ENCODE measurements at places on chromosomes 7 and 10.

- DNase-seq, result no peak
Measured at GRCh38 chr7:1224086-1224716, 8.5 kb upstream of the UNCX start.

DNA sequence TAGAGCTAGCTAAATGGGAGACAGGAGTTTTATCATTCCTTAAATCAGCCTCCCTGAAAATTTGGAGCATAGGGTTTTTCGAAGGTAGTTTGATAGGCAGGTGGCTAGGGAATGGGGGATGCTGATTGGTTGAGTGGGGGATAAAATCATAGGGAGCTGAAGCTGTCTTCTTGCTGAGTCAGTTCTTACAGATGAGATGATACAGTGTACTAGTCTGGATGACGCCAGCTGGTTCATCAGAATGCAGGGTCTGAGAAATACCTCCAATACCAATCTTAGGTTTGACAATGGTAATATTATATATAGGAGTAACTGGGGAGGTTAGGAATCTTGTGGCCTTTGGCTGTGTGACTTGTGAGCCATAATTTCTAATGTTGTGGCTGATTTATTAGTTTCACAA lies 271.2 kb downstream of the SUGCT start:
- no peak for DNase-seq

DNA sequence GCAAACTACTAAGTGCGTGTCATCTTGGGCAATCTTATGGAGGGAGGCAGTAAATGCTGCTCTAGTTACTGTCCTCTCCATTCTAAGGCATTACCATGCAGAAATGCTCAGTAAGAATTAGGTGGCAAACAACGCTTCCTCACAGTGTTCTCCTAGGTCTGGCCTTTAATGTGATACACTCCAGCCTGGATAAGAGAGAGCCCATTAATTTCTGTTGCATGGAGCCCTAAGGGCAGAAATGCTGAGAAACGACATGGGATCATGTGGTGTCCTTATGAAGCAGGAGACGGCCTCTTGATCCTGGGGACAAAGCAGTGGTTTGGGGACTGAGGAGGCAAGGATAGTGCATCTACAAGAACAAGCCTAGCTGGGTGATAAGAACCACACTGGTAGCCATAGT lies 44.0 kb downstream of the SLC25A13 start:
- DNase-seq, result no peak

GRCh38 chr7:103679151-103680132 lies 233.4 kb upstream of the SLC26A5 start:
- no peak for DNase-seq

GRCh38 chr10:129334266-129334665 lies 132.8 kb upstream of the MGMT start:
- no peak for DNase-seq

GRCh38 chr10:107280293-107280692 lies 115.8 kb upstream of the SORCS1 start:
- no peak for DNase-seq

DNA sequence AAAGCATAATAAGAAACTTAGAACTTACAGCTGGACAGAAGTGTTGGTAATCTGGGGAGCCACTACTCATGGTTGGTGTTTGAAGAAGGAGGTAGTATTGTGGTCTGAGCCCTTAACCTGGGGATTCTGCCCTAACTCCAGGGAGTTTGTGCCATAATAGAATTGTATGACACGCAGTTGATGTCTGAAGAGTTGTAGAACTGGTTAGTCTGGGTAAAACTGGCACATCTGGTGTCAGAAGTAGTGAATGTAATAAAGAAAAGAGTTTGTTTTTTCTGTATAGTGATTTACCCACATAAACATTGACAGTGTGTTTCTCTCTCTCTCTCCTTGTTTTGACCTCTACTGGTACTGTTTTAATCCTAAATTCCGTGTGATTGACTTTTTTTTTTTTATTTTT lies 448.1 kb upstream of the SEMA3D start:
- DNase-seq, result no peak

DNA sequence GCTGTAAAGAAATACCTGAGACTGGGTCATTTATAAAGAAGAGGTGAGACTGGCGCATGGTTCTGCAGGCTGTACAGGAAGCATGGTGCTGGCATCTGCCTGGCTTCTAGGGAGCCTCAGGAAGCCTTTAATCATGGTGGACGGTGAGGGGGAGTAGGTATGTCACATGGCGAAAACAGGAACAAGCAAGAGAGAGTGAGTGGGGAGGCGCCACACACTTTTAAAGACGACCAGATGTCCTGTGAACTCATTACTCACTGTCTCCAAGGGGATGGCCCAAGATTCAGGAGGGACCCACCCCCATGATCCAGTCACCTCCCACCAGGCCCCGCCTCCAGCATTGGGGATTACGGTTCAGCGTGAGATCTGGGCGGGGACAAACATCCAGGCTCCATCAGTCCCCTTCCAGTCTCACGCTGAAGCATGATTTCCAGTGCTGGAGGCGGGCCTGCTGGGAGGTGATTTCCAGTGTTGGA lies 3.2 kb downstream of the ZNF316 start:
- DNase-seq, result peak; percentile 90

- peak; percentile 96 for DNase-seq
Measured at GRCh38 chr7:94418851-94419250, 24.2 kb downstream of the COL1A2 start.

DNA sequence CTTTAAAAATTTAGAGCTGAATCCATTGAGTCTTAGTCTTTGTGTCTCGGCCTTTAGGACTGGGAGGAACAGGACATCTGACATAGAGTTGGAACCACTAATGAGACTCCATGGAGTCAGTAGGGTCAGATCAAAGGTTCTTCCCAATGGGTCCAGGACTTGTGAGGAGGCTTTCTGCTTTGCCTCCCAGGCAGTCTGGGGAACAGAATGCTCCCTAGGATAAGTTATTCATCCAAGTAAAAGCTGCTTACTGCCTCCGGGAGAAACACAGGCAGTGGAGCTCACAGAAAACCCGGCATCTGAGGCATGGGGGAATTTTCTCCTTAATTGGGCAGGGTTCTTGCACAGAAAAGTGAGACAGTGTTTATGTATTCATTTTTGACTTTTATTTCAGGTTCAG lies 216.4 kb downstream of the SEC23IP start:
- peak; percentile 14 for DNase-seq

GRCh38 chr7:28078036-28078901 lies 102.3 kb downstream of the JAZF1 start:
- DNase-seq, result peak; percentile 47

DNA sequence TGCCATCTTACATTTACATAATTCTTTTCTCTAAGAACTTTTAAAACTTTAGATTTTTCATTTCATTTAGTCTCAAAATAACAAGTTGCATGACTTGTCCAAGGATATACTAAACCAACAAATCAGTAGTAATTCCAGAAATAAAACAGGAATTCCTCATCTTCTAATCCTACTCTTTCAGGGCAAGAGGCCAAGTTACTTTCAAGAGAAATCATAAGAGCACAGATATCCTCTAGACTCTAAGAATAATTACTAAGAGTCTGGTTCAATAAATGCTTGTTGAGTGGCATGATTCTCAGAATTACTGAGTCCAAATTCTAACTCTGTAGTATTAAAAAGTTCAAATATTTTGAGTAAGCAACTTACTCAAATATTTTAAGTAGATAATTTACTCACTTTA lies 12.9 kb downstream of the PDZD8 start:
- no peak for DNase-seq

GRCh38 chr7:158588878-158589442 lies 1.3 kb upstream of the PTPRN2 start:
- no peak for DNase-seq

DNA sequence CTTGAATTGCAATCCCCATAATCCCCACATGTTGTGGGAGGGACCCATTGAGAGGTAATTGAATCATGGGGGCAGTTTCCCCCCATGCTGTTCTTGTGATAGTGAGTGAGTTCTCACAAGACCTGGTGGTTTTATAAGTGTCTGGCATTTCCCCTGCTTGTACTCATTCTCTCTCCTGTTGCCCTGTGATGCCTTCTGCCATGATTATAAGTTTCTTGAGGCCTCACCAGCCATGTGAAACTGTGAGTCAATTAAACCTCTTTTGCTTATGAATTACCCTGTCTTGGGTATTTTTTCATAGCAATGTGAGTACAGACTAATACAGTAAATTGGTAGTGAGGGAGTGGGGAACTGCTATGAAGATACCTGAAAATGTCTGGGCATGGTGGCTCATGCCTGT lies 65.0 kb downstream of the ANKRD7 start:
- DNase-seq, result no peak

GRCh38 chr7:124784879-124785818 lies 19.6 kb upstream of the GPR37 start:
- DNase-seq, result peak; percentile 79

DNA sequence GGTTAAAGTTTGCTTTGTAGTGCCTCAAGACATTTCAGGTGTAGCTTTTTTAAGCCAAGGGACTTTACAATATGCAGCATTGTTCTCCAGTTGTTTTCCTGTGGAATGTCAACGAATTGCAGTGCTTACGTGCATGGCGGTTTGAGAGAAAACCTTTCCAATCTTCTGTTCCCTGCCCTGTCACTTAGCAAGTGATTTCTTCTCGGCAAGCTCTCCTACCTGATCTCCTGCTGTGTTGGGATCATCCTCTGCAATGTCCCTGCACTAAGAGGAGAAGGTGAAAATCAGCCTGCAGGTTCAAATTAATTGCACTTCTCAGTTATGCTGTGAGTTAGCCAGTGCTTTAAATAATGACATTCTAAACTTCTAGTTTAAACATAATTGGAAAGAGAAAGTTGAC lies 197.6 kb upstream of the FZD1 start:
- no peak for DNase-seq

- no peak for DNase-seq
Measured at GRCh38 chr7:123314886-123315285, 115.1 kb upstream of the SLC13A1 start.

DNA sequence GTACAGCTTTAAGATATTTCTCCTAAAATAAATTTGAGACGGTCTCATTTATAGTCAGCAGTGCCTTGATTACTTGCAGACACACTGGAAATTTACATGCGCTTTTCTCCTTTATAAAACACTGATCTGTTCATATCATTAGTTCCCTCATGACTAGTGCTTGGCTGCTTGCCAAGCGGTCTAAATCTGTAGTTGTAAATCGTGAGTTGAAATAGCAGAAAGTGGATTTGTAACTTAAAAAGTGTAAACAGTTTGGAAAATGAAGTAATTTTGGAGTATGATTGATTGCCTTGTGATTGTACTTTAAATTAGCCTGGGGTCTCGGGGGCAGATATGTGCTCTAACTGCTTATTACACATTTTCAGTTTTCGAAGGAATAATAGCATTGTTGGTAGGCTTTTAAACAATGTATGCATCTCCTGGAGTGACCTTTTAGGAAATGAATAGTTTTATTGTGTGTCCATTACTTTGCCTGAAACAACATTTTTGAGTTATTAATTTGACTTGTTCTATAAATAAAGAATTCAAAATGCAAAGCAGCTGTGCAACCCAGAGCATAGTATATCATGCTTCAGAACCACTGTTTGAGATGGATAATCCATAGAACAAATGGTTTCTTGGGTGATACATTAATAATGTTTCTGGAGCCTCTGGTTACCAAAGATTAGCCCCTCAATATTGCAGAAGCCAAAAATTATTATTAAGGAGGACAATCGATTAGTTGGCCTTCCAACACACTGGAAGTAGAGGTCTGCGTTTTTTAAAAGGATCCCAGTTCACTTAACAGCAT lies 73.3 kb downstream of the ARID5B start:
- peak; percentile 62 for DNase-seq

- DNase-seq, result no peak
Measured at GRCh38 chr10:34235164-34235832, 579.8 kb downstream of the PARD3 start.

DNA sequence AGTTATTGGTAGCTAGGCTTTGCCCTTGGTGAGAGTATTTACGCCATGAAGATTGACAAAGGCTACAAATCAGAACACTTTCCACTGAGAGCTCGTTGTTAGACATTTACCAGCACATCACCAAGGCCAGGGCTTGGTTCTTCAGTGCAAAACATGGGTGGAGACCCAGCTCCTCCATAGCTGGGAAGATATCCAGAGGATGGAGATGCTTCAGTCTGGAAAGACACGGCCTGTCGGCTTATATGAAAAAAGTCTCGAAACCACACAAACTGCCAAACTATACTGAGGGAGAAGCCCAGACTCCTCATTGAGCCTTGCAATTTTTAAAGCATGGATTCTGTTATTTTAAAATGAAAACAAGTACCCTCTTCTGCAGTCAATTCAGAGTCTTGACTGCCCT lies 83.4 kb upstream of the ANLN start:
- DNase-seq, result no peak

DNA sequence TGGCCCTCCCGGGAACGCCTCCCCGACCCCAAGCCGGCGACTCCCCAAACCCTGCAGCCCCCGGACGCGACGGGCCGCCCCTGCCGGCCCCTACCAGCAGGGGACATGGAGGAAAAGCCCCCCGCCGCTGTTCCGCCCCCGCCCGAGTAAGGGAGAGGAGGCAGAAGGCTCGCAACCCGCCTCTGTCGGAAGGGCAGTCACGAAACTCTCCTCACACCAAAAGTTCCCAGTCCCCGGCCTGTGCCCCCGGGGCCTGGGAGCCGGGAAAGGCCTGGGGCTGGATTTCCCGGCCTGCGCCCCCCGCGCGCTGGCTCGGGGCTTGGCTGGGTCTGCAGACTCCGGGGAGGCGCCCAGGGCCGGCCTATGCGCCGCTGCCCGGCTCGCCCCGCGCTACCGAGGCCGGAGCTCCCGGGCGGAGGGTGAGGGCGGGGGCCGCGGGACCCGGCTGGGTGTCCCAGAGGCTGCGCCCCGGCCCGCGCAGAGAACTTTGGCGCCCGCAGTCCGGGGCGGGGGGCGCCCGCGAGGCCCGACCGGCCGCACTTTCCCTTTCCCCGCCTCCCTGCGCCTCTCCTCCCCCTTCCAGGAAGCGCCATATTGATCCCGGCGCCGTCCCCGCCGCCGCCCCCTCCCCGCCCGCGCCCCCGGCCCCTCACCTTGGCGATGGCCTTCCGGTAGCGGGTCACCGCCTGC lies 728 bp downstream of the PARD3 start:
- peak; percentile 45 for DNase-seq

- DNase-seq, result no peak
Measured at GRCh38 chr10:29767968-29768367, 133.2 kb upstream of the SVIL start.

- DNase-seq, result no peak
Measured at GRCh38 chr10:112698818-112699164, 251.3 kb upstream of the TCF7L2 start.

DNA sequence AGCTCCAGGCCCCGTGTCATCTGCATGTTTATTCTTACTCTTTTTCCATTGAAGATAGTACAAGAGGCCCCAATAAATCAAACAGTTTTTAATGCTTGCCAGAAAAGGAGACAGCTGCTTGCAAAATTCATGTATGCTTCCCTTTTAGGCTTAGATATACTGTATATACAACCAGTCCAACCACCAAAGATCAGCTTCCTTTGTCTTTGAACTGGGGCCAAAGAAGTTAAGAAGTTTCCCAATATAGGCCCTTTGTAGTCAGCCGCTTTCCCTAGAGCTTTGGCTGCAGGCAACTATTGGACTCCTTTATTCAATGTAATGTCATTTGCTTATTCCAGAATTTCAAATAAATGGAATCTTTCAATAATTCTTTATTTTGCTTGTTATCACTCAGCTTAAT lies 1395.0 kb downstream of the GATA3 start:
- DNase-seq, result no peak
